ENCODE measurements at places on chromosomes 2 and 18. TPM values are rescaled to one million over a fixed set of nuclear protein-coding genes. Genes with fewer than 3 reads are reported as not detected.

DNA sequence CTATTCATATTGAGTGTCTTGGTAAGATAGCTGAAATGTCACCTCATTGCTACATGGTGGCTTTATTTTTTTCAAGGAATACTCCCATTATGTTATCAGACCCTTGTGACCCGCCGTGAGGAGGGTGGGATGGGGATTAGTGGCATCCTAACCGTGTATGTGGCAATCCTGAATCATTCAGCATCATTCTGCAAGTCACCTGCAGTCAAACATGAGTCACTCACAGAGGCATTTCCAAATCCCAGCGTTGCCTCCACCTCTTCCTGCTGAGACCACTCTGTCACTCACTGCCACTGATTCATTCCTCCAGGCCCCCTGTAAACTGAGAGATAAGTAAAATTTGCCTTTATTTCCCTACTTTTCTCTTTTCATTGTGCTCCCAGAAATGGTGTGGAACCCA, 307.4 kb upstream of the KLHL29 start:
- DNase-seq, result no peak

Gene TUBA3E
- total RNA-seq, result not detected

DNA sequence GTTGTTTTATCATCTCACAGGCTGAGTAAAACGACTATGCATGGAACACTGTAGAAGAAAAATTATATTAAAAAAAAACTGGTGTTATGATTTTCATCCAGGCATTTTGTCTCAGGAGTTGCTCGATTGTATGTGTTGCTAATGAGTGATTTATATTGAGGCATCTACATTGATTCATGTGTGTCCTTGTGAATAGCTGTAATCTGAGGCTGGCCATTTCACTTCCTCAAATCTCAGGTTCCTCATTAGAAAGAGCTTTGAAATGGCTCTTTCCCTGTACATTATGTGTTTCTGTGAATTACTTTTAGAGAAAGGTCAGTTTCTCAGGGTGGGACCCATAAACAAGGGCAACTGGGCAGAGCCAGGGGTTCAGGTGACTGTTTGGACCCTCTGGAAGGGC, 2.3 kb downstream of the IL18R1 start:
- DNase-seq, result no peak

DNA sequence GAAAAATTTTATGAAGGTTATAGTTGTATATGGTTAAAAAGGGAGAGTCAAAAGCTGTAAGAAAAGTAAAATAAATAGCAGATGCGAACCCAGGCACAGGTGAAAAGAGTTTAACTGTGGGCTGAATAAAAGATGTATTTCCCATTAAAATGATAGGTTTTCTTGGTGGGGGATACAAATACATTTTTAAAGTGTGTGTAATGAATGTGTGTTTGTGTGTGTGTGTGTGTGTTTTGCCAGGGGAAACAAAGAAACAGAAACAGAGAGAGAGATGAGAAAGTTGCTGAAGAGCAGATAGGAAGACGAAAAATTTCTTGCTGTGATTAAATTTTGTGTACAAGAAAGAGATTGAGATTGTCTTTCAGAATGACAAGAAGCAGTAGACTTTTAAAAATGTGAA, 12.1 kb downstream of the TFPI start:
- DNase-seq, result no peak

DNA sequence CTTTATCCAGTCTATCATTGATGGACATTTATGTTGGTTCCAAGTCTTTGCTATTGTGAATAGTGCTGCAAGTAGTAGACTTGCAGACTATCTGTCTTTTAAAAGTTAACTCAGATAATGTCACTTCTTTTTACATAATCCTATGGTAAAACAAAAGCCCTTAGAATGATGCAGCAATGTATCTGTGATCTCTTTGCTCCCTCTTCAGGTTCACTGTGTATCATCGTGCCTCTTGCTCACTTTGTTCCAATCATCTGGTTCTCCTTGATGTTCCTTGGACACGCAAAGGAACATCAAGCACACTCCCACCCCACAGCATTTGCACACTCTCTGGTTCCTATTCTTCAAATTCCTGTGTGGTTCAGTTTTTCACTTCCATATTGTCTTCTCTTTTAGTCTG, 472.5 kb upstream of the ZNF804A start:
- no peak for DNase-seq

GRCh38 chr2:130288467-130289403, 54.0 kb upstream of the IMP4 start:
- DNase-seq, result peak; percentile 26

- no peak for DNase-seq
Measured at GRCh38 chr2:151024696-151025251, 236.9 kb downstream of the RBM43 start.
